Activated CD8-positive, alpha-beta memory T cell treated with anti-CD3 and anti-CD28 coated beads for 1 hour (primary cell): ENCODE measurements at places on chromosomes 5 and 9.
A peak's percentile ranks its signal among the peaks of the same experiment; 100 is the strongest.

- DNase-seq: no peak
Measured at GRCh38 chr9:117205806-117206205, 209.1 kb downstream of the ASTN2 start.

- DNase-seq: peak; percentile 19
Measured at GRCh38 chr5:138641547-138642298, 66.5 kb upstream of the HSPA9 start.

DNA sequence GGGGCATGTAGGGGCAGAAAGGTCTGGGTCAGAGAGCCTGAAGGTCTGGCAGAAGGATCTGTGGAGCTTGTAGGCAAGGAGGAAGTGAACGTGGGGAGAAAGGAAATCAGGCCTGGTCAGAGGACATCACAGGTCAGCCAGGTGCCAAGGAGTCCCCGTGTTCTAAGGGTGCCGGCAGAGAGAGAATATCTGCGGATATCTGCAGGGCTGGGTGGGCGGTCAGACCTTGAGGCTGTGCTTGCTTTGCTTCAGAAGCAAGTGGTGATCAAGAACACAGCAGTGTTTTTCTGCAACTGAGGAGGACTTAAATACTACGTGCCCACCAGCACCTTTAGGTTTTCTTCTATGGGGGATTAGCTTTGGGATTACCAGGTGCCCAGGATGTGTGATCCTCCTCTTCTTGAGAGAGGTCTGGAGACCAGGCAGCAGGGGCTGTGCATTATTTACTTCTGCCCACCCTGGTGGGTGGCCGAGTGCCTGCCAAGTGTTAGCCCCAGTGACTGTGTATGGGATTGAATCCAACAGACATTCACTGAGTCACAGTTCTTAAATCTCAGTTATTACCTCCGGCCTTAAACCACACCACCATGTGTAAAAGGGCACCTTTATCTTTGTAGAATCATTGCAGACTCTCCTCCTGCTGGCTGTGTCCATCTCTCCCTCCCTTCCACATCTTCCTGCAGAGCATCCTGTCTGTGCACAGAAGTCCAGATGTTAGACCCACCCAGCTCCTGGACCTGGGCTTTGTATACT is 12.5 kb upstream of the SHB start:
- no peak for DNase-seq

- no peak for DNase-seq
Measured at GRCh38 chr5:159786901-159787691, 129.2 kb upstream of the ADRA1B start.

DNA sequence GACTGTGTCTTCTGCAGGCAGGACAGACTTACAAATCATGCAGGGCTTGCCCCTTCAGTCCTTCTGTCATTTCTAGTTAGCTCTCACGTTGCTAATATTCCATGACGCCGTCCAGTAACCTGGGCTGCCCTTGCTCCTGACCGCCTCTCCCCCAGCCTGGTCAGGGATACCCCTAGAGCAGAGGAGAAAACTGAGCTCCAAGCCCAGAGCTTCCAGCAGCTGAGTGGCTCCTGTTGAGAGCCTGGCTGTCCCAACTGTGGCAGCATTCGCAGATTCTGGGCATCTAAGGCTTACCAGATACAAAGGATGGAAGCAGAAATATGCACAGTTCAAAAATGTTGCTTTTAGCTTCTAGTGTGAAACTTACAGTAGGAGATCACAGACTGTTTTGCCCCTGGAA is 185.2 kb downstream of the CD180 start:
- no peak for DNase-seq

DNA sequence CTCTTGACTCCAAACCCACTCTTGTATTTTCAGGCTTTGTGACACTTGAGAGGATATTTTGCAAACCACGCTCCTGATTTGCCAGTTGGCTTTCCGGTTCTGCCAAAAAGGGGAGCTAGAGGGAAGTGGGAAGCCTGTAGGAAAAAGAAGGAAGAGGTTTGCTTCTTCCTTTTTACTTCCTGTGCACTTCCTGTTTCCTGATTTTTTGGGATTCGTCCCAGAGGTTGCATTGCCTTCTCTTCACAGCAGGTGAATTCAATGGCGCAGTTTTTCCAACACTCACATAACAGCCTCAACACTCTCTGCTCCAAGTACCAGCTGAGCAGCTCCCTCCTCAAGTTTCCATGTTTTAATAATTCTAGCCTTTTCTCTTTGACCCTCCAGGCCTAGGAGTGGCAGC is 47.7 kb downstream of the SLC24A2 start:
- DNase-seq: no peak
